ENCODE measurements at places on chromosomes 6 and 20.
A peak's percentile ranks its signal among the peaks of the same experiment; 100 is the strongest.

- DNase-seq: no peak
Measured at GRCh38 chr6:154252678-154253077, 103.9 kb downstream of the IPCEF1 start.

DNA sequence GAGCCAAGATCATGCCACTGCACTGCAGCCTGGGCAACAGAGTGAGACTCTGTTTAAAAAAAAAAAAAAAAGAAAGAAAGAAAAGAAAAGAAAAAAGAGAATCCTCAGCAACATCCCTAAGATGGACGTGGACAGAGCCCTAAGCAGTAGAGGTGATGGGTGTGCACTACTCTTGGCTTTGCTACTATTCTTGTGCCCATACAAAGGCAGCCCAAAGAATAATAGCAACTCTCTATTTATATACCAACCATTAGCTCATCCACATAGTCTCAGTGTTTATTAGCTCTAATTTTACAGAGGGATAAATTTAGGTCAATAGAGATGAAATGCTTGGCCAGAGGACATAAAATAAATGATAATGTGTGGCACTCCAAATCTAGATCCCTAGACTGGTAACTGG, 62.2 kb downstream of the PERP start:
- DNase-seq: no peak

DNA sequence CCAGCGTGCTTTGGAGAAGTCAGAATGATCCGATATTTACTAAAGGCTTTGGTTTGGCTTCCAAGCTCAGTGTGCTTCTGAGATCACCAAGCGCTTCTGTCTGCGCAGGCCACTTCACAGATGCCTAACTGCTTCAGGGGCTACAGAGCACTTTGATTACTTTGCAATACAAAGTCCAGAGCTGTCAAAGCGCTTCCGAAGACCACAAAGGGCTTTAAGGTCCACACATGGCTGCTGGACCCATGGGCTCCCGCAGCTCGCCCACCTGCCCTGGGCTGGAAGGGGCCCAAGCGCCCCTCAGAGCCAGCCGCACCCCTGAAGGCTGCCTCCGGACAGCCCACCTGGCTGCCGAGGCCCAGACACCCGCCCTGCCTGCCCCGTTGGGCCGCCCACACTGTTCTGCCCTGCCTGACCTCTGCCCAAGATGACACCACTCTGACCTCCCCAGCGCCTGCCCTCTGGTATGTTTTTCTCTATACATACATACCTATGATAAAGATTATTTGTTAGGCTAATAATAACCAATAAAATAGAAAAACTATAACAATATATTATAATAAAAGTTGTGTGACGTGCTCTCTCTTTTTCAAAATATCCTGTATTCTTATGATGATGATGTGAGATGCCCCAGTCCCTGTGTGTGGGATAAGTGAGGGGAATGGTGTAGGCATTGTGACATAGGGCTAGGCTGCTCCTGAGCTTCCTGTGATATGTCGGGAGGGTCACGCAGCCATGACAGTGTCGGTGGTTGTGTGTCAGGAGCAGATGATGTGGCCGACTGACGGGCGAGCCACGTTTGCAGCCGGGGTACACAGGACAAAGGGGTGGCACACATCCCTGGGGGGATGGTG, 22.6 kb downstream of the DYNLT1 start:
- no peak for DNase-seq

DNA sequence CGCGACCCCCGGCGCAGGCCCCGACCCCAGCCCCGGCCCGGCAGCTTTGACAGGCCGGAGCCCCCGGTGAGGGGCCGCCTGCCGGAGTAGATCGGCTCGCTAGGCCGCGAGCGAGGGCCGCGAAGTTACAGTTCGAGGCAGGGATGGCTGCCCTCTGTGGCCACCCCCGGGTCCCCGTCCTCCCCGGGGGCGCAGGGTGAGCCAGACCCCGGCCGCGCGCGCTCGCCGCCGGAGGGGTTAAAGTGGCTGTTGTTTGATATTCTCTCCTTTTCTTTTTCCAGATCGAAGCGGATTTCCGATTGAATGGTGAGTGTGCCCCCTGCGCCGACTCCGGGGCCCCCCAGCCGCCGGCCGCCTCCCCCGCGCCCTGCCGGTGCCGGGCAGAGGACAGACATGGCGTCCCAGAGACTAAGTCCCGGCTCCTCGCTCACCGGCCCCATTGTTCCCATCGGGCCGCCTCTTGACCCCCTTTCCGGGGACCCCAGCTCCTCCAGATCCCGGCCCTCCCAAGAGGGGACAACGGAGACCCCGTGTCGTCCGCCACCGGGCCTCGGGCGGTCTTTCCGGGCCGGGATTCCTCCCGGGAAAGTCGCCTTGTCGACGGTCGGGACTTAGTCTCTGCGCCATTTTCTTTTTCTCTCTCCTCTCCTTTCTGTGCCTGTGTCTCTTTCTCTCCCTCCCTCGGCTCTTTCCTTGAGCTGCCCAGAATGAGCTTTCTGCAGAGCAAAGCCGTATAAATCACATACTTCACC, 704 bp downstream of the TOP1 start:
- DNase-seq: peak; percentile 43

- no peak for DNase-seq
Measured at GRCh38 chr6:139381216-139381865, 6.9 kb upstream of the CITED2 start.

DNA sequence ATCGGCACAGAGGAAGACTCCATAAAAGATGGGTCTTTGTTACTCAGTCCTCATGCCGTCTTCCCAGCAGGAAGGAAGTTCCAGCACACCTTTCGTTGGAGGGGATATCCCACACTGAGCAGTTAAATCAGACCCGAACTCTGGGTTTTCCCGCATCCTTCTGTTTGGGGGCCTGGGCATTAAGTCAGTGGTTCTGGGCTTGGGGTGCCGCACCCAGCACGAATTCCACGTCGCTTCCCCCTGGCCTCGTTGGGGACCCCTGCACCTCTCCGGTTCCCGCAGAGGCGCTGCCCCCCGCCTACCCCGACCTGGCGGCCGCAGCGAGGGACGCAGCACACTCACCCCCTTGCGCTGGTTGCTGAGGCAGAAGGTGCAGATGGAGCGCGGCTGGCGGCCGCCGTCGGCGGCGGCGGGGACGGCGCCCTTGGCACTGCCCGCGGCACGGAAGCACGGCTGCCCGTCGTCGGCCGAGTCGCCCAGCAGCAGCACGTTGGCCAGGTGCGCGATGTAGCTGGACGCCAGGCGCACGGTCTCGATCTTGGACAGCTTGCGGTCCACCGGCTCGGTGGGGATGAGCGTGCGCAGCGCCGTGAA, 641 bp downstream of the TCF15 start:
- no peak for DNase-seq

DNA sequence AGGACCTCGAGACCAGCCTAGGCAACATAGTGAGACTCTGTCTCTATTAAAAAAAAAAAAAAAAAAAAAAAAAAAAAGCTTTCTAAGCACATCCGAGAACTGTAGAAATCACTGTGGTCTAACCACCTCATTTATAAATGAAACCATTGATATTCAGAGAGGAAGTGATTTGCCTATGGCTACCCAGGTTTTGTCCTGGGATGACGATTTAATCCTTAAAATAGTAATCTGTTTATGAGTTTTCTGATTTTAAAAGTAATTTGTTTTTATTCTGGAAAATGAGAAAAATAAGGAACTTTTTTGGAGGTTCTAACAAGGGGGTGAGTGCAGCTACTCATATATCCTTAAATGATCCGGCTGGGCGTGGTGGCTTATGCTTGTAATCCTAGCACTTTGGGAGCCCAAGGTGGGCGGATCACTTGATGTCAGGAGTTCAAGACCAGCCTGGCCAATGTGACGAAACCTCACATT, 6.5 kb upstream of the BTN3A2 start:
- no peak for DNase-seq

- DNase-seq: no peak
Measured at GRCh38 chr20:57580478-57581201, 19.7 kb downstream of the PCK1 start.

DNA sequence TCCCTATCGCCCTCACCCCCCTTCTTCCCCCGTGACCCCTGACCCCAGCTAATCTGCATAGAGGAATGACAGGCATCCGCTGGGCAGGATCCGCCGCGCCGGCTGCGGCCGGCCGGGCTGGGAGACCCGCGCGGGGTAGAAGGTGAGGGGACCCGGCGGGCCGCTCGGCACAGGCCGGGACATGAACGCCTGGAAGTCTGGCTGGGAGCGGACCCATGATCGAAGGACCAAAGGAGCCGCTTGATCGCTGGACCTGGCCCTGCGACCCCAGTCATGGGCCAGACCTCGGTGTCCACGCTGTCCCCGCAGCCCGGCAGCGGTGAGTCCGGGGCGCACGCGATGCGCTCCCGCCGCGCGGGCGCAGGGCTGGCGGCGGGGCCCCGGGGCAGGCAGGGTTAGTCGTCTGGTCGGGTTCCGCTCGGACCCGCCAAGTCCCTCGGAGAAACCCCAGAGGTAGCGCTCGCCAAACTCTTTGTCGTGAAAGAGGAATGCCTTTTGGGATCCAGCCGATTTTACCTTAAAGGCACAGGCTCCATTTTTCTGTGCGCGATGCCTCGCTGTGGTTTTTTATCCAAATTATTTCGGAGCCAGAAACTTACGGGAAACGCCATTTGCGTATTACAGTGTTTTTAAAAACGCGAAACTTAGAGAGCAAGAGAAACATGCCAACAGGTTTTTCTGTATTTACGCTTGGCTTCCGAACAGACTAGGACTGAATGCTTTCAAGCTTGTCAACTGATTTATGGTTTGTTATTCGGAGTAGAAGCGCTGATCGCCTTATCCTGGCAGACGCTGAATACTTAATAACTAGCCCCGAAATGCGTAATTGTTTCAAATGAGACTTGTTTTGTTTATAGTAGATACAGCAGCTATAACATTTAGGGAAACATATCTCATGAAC, at the start of gene PHACTR2:
Gene PHACTR2, plus strand, starts transcription at position 75 of the 901 bp plus-strand sequence. Its CDS starts 199 bp downstream, at position 274.
- peak; percentile 84 for DNase-seq

- no peak for DNase-seq
Measured at GRCh38 chr6:41607736-41608135, 30.5 kb upstream of the MDFI start.

- DNase-seq: no peak
Measured at GRCh38 chr6:7559651-7560385, 18.3 kb downstream of the DSP start.

GRCh38 chr6:113629975-113630737, 227.0 kb upstream of the MARCKS start:
- no peak for DNase-seq

DNA sequence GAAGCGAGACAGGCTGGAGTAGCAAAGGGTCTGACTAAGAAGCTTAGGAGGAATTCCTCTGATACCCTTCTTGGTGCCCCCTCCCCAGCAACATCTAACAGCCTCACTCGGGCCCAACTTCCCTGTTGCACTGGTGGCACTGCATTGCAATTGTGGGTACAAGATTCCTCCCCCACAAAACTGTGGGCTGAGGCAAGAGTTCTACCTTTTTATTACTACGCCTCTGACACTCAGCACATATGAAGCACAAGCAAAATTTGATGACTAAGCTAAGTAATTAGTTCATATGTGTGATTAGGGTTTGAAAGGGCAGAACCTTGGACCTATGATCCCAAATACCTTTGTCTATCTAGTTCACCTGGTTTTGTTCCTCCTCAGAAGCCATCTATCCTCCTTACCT, 83.5 kb downstream of the ZHX3 start:
- DNase-seq: no peak

DNA sequence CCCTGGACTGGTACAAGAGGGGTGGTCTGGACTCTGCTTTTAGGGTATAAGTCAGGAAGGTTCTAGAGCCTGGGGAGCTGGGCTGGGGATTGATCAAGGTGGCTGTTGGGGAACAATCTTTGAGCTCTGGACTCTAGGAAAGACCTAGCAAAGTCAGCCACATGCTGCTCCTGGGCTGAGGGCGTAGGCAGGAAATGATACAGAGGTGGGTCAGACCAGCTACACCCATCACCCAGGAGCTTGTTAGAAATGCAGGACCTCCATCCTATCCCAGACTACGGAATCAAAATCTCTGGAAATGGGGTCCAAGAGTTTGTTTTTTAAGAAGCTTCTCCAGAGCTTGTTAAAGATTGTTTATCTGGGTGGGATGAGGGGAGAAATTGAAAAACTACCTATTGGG, 9.4 kb downstream of the ADTRP start:
- DNase-seq: no peak

- DNase-seq: no peak
Measured at GRCh38 chr20:35575958-35576357, 34.1 kb downstream of the ERGIC3 start.

GRCh38 chr6:137230547-137230946, 11.4 kb upstream of the IFNGR1 start:
- DNase-seq: no peak

DNA sequence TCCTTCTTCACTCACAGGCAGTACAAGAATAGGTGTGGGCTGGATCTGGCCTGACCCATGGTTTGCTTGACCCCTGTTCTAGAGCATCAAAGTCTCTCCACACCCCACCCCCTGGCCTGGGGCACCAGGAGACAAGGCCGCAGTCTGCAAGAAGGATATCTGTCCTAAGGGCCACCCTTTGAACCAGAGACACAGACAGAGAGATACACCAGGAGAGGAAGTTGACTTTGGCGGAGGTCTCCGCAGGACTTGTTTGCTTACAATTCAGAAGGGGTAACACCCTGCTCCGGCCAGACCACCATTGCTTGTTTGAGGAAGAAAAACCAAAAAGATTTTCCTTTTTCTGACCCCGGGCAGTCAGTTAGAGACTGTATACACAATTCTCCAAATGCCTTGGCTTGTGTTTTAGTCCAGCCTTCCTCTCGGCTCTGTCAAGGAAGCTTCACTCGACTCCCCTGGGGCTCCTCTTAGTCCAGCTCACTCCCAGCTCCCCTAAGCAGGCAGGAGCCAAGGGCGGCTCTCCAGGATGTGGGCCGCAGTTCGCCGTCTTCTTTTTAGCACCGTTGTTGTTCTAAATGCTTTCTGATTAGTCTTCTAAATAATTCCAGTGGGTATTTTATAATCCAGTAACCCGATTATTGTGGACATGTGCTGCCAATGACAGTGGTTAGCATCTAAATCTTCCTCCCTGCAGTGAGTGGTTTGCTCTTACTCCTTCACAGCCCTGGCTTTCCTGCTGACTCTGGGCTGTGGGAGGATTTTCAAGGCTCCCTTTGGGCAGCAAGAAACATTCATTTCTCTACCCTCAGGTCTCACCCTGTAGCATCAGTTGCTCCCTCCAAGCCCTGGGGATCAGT, 58.6 kb upstream of the MRPS10 start:
- DNase-seq: no peak

- DNase-seq: no peak
Measured at GRCh38 chr6:133243723-133244305, 2.7 kb downstream of the EYA4 start.

GRCh38 chr6:113385020-113385431, 472.1 kb upstream of the MARCKS start:
- no peak for DNase-seq

DNA sequence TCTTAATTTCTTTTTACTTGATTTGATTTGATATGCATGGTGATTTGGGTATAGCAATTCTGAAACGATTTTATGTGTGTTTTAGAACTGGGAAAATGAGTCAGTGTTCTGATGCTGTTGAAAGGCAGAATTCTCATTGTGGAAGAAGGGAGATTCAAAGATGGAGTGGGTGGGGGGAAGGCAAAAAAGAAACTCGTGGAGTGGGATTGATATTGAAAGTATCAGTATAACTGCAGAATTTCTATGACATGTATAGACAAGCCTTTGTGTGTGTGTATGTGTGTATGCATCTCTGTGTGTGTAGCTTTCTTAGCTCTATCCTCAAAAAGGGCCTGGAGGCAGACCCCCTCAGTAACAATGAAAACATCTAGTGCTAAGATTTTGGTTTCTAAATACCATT, 184.3 kb upstream of the OLIG3 start:
- no peak for DNase-seq

- no peak for DNase-seq
Measured at GRCh38 chr6:9766240-9766915, 648.5 kb downstream of the TFAP2A start.

- no peak for DNase-seq
Measured at GRCh38 chr6:2378046-2378657, 132.7 kb upstream of the GMDS start.

Data from nephron progenitor cell (in vitro differentiated cells).